ENCODE measurements at places on chromosomes 6 and 20.

DNA sequence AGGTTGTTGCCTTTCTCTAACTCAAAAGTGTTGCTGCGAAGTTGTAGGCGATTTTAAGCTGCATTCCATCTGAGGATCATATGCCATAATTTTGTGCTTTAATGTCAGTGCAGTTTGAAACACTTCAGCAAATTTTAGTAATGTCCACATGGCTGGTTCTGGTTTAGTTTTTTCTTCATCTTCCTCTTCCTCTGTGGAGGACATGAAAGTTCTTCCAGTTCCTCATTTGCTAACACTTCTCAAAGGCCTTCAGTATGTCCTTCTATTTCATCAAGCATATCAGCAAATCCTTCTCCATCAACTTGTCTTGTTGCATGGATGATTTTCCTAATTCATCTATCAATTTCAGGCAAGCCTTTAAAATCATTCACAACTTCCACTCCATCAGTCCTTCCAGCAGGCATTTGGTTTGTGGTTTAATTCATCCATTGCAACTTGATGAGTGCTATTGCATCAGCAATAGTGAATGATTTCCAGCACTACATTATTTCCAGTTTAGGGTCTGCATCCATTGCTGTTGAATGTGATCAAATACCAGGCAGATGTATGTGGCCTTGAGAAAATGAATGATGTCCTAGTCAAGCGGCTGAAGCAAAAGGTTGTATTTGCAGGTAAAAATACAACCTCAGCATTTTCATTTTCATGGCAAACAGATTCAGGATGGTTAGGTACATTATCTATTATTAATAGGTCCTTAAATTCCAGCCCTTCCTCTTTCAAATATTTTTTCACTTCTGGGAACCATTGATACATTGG, 20.2 kb downstream of the SHLD1 start:
- DNase-seq: no peak

DNA sequence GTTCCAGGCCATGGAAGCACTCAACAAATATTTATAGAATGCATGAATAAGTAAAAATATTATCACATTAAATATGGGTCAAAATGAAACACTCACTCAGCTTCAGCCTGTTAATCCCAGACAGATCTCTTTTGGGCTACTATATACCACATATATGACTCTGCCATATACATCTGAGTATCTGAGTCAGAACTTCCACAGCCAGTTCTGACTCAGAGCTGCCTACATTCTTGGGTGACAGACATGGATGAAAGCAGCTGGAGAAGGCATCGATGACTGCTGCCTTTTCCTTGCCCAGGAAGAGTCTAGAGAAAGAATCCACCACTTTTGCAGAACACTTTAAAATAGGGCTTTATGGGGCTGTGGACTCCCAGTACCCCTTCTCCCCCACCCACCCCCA, 11.5 kb upstream of the PDYN start:
- DNase-seq: no peak

- DNase-seq: no peak
These were observed 274.3 kb upstream of the FOXQ1 start for GRCh38 chr6:1037430-1038202.

DNA sequence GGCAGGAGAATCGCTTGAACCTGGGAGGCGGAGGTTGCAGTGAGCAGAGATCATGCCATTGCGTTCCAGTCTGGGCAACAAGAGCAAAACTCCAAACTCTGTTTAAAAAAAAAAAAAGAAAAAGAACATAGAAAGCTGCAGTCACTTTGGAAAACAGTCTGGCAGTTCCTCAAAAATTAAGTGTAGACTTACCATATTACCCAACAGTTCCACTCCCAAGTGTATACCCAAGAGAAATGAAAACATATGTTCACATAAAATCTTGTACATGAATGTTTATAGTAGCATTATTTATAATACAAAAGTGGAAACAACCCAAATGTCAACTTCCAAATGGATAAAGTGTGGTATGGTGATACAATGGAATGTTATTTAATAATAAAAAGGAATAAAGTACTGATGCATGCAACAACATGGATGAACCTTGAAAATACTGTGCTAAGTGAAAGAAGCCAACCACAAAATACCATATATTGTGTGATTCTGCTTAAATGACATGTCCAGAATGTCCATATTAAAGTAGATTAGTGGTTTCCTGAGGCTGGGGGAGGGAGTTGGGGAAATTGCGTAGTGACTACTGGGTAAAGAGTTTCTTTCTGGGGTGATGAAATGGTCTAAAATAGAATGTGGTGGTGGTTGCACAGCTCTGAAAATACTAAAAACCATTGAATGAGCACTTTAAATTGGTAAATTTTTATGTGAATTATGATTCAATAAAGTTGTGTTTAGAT, 62.9 kb downstream of the SUN5 start:
- no peak for DNase-seq

DNA sequence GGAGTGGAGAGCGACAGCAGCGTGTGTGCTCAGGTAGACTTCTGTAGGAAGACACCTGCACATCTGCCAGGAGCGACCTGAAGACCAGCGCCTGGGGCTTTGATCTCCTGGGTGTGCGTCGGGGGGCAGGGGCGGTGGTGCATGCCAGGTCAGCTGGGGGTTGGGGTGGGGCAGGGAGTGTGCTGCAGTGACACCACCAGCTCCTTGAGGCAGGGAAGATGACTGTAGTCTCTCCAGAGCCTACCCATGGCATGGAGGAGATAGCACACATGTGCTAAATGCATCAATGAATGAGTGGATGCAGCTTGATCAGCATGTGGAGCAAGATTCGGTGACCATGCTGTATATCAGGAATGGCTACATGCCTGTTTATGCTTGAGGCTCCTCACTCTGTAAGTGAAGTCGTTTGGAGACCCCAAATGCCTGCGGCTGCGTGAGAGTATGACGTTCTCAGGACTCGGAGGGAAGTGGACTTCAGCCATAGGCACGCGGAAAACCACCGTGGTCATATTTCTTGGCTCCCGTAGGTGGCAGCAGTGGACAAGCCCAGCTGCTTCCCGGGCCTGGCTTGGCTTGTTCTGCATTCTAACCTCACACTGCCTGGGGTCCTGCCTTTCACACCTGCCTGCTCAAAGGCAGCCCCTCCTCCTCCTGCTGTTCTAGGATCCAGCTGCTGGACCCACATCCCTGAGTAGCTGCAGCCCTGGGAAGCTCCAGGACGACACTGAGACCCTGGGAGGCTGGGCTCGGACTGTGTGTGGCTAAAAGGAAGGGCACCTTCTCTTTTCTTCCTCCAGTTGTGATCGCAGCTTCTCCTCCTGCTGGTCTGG, 39.4 kb upstream of the KCNK16 start:
- DNase-seq: no peak

GRCh38 chr6:162846723-162847122, 118.9 kb downstream of the PACRG start:
- no peak for DNase-seq

- no peak for DNase-seq
These were observed 179.2 kb upstream of the PROKR2 start for GRCh38 chr20:5495939-5496338.

DNA sequence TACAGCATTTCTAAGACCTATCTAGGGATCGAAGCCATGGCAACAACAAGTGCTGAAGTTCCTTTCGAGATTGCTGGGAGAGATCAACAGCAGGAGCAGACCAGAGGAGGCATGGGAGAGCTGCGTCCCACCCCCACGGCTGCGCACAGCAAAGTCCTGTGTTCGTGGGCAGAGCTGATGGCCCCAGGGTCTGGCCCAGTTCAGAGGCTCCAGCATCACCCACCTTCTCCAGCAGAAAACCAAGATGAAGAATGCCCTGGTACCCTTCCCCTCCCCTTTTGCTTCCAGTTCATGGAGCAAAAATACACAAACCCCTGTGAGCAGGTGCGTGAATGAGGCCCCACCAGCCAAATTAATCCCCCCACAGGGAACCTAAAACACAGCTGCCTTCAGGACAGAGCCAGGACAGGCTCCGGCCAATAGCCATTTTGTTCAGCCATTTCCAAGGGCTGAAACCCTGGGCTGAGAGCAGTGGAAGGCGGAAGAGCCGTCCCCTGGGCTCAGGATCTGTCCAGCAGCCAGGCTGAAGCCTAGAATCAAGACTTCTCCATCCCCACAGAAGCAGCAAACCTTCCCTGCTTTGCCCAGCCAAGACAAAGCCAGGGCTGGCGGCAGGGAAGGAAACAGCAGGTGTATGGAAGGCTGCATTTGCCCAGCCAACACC, 102.8 kb downstream of the PREX1 start:
- DNase-seq: no peak

- DNase-seq: no peak
These were observed 32.4 kb downstream of the HBS1L start for GRCh38 chr6:135022050-135022697.
